Keratinocyte (primary cell): ENCODE measurements at places on chromosomes 6 and 20.

DNA sequence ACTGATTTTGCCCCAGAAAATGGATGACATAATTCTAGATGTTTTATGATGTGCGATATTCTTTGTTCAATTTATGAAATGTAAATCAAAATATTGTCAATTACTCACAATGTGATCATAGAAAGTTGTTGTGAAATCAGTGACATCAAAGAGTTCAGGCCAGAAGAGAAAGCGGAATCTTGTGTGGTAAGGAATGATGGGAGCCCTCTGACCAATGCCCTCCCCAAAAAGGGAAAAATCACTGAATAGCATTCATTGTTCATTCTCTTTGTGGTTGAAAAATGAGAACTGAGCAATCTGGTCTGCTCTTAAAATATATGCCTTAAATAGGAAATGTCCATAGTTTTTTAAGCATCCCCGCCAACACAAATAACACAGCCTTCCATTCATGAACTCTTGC is 247.1 kb upstream of the GRIK2 start:
- no peak for DNase-seq

- DNase-seq, result no peak
Measured at GRCh38 chr20:11721411-11721810, 196.3 kb upstream of the BTBD3 start.

DNA sequence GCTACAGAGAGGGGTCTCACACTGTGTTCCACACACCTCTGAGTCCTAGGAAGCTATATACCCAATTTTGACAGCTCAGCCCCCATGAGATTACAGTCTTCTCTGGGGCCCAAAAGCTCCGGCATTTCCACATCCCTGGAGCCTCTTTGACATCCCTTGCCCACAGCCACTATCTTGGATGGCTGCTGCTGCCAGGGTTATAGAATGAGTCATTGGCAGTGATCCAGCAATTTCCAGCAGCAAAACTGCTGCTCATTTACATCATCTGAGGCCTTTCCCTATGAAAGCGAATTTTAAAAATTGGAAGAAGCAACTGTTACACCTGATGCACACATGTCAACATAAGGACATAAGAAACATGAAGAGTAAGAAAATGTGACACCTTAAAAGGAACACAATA is 590.7 kb downstream of the MEI4 start:
- DNase-seq, result no peak

DNA sequence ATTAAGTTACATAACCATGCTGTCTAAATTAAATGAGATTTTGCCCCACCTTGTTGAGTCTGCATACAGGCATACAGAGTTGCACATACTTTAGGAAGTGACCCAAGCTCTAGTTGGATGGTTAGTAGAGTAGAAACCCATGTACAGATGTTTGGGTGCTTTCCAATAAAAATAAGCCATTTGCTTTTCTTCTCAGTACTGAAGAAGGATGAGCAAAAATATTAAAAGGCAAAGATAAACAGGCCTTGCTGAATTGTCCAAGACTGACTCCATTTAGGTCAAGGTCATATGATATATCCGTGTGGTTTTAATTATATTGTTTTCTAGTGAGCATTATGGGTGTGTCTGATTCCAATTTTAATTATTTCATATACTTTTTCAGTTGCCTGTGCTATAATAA is 589.4 kb downstream of the RFPL4B start:
- DNase-seq, result no peak

GRCh38 chr6:56193846-56194245 is 53.5 kb downstream of the COL21A1 start:
- no peak for DNase-seq

GRCh38 chr6:225121-225721 is 67.1 kb upstream of the DUSP22 start:
- DNase-seq, result peak; percentile 97
